Amniotic stem cell (primary cell): ENCODE measurements at places on chromosomes 12 and 14.

DNA sequence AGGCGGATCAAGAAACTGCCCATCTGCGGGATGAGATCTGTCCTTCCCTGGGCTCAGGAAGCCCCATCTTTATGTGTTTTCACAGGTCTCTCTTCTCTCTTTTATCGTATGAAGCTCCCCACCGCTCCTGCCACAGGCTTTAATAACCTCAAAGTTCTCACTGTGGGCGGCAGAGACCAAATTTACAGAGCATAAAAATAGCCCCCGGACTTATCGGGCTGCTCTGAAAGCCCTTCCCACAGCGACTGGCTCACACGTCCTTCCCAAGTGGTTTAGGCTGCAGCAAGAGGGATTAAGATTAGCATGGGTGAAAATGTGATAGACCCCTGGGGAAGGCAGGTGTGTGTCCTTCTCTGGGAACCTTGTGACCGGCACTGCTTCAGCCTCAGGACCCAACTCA, 47.8 kb downstream of the TESC start:
- DNase-seq = no peak

- DNase-seq = no peak
Observed at GRCh38 chr12:68468036-68468435, 135.9 kb upstream of the MDM1 start.

GRCh38 chr12:75130811-75131210, 78.8 kb downstream of the KCNC2 start:
- DNase-seq = peak; percentile 31

- DNase-seq = peak; percentile 20
Observed at GRCh38 chr12:56158926-56159461, 835 bp downstream of the MYL6 start.

GRCh38 chr12:119727600-119728443, 59.9 kb downstream of the PRKAB1 start:
- DNase-seq = no peak

GRCh38 chr12:93862424-93862823, 185.2 kb downstream of the CRADD start:
- DNase-seq = no peak

DNA sequence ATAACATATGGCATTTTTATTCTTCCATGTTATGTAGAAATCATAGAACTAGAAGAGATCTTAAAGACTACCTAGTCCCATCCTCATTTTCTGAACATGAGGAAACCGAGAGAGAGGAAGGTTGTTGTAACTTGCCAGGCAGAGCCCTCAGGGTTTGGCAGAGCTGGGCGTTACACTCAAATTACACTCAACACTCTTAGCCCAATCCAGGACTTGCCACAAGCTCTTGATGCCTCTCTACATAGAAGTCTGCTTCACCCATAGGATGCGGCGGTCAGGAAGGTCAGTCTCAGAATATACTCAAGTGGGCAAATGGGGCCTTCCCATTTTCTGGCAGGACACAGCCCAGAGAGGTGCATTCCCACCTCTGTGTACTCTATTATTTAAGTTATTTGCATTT, 208.1 kb downstream of the ZFP36L1 start:
- DNase-seq = no peak
